ENCODE measurements at places on chromosomes 3 and 15.

DNA sequence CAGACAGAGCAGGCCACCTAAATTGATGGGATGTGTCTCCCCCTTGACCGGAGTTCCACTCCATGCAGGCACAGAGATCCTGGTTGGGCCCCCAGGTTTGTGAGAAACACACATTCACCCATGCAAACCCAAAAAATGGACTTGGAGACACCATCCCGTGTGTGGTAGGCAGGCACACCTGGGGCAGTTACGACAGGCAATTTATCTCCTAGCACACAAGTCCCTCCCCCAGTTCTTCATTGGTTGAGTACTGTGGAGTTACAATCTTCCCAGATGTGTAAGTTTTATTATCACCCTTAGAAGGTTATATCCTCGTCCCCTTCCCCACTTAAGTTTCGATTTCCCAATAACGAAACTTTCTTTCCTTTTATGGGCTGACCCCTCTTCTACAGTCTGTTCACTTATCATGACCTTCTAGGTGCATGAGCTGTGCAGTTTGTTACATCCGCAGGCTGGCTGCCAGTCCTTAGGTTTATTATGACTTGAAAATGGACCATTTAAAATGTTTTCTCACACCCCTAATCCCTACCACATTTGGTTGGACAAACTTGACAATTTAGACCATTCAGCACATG, 27.3 kb downstream of the ARL8B start:
- no peak for DNase-seq

- no peak for DNase-seq
Observed at GRCh38 chr3:76669322-76669721, 370.6 kb upstream of the ROBO2 start.

DNA sequence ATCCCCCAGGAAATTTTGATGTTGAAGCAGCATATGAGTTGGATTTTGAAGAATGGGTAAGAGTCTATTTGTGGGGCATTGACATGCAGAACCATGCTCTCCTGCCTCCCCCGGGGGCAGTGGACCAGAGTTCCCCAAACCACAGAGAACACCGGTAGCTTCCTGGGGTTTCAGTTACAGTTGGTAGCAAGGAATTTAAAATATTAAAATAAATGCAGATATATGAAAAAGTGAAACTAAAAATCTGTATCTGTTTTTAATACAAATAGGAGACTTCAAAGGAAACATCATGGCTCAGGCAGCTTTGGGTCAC, 37.4 kb downstream of the SLC9A9 start:
- DNase-seq, result no peak

DNA sequence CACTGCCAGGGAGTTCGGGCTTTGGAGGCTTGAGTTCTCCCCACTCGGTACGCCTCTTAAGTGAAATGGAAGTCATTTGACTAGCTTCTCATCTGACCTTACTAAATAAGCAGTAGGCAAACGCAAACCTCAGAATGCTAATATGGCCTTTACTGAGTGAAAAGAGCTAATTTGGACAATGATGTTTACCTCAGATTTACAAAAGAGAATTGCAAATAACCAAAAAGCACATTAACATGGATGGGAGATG, 1.6 kb upstream of the RNU6-1 start:
- no peak for DNase-seq

- DNase-seq, result no peak
Observed at GRCh38 chr15:77181305-77182074, 110.6 kb upstream of the TSPAN3 start.

Measured in activated T-helper 1 cell treated with anti-CD3 and anti-CD28 coated beads, Interleukin-2, amount 50 U/mL, for 16 hours (primary cell).